ENCODE measurements at places on chromosomes 3 and 15.

GRCh38 chr3:31086698-31087097, 192.2 kb upstream of the GADL1 start:
- peak; percentile 43 for DNase-seq

GRCh38 chr15:49606594-49606993, 14.0 kb downstream of the FAM227B start:
- no peak for DNase-seq

GRCh38 chr3:34001022-34001421, 202.6 kb downstream of the PDCD6IP start:
- DNase-seq, result no peak

DNA sequence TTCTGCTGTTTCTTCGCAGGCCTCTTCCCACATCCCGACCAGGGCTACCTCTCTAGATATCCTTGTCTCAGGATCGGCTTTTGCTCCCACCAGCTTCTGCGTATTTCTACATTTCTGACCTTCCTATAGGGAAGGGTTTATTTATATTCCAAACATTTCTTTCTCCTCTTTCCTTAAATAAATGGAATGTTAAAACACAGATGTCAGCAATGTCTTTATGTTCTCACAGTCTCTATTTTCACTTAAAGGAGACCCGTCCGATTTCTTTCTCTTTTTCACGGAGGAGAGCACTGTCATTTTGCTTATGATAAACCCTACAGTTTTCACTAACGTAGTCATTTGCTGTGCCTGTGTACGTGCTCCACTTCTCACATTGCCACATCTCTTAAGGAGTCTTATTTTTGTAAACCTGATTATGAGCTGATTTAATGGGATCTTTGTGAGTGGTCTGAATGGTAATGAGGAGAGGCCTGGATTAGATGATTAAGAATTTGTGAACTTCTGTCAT, 630 bp downstream of the KIF15 start:
- peak; percentile 9 for DNase-seq

DNA sequence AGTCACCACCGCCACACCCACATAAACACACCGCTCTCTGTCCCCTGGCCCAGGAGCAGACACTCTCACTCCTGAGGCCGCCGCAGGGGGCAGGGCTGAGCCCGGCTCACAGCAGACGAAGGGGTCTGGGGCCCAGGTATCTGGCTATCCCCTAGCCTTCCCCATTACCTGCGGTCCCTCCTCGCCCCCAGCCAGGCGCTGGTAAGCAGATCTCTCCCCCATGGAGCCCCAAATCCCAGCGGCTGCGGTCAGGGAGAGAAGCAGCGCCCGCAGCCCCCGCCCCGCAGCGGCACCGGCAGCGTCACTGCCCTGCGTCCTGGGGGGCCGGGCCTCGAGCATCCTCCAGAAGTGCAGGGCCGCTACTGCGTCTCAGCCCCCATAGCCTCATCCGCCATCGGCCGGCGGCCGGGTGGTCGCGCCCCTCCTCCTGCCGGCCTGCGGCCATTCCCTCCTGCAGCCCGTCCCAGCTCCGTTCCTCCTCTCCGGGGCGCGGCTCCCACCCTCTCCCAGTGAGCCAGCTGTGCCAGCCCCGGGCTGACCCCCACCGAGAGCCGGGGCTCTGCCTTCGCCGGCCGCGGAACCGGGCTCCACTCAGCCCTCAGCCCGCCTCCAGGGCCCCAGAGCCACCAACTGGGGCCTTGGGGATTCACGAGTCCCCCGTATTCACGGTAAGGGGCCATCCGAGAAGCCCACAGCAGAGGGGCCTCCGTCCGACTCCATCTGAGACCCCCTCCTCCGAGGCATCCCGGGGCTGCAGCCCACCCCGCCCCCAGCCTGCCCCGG, 13.1 kb downstream of the TNK2 start:
- no peak for DNase-seq

GRCh38 chr15:22874966-22875365, 36.5 kb downstream of the NIPA2 start:
- DNase-seq, result no peak

DNA sequence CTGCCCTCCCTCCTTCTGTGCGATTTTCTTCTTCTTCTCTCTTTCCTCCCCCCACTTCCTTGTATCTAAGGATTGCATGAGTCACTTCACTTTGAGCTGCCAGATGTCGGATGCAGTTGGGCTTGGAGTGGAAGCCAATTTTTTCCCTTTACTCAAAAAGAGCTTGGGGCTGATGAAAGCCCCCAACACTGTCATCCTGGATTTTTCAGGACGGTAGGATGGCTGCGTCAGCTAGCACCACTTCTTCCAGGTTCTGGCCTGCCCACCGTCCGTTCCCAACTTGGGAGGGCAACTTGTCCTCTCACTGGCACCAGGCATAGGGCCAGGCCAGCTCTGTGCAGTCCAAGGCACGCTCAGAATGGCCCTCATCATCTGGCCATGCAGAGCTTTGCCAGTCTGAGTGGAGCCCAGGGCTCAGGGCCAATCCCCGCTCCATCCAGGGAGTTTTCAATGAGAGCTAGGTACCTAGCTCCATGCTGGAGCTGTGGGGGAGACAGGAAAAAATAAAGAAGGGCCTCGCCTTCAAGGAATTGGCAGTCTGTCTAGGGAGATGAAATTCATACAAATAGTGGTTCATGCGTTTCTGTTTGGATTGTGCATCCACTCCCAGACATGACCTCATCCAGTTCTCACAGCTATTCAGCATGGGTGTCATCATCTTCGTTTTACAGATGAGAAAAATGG, 47.7 kb upstream of the INSYN1 start:
- DNase-seq, result peak; percentile 33

GRCh38 chr15:36230776-36231175, 348.6 kb upstream of the CDIN1 start:
- no peak for DNase-seq

GRCh38 chr15:80780416-80781221, 1.4 kb downstream of the CEMIP start:
- DNase-seq, result no peak

DNA sequence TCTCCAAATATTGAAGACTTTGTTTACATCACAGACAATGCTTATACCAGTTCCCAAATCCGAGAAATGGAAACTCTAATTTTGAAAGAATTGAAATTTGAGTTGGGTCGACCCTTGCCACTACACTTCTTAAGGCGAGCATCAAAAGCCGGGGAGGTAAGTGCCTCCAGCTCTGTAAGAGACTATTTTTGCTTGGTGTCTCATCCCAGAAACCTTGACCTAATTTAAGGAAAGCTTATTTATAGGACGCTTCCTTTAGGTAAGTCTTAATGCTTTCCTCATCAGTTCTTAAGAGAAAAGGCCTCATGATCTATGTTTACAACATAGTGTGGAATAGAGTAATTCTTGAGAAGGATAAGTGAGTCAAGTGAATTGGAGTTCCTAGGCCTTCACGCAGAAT, 11.8 kb downstream of the CCNB2 start:
- no peak for DNase-seq

- no peak for DNase-seq
Observed at GRCh38 chr15:49589030-49589429, 31.6 kb downstream of the FAM227B start.

DNA sequence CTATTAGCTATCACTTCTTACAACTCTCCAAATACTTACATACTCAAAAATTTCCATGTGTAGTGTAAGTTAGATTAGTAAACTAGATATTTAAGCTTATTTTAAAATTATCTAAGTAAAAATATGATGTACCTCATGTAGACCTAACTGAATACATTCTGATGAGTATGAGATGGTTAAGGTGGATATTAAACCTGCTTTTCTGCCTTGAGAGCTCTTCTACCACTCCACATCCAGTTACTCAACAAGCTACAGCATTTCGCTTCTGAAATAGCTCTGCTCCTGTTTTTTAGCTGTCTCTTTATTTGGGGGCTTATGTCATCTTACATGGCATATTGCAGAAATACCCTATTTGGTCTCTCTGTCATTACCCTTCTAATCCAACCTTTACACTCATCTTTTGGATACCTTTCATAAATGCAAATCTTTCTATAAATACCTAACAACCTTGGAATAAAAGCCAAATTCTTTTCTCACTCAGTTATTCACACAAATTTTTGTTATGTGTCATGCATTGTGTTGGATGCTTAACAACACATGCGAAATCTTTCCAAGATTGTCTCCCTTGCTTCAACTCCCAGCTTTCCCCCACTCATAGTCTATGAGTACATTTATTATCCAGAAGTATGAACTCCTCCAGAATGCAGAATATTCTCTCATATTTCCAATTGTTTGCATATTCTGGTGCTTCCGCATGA, 92.0 kb downstream of the ALCAM start:
- DNase-seq, result no peak

- DNase-seq, result no peak
Observed at GRCh38 chr3:169453256-169454059, 210.1 kb downstream of the MECOM start.

DNA sequence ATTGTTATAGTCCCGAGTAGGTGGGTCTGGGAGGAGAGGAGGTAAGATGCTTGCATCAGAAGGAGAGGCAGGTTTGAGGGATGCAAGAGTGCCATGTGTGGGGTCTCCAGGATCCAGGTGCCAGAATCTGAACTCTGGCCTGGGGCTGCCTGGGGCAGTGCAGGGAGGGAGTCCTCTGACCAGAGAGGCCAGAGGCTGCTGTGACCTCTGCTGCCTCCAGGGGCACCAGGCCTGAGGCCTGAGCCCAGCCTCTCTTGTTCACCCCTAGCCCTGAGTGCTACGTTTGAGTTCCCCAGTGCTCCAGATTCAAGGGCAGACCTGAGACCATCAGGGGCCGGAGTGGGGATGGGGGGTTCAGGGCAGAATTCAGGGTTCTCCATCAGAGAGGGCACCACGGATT, 7.4 kb downstream of the SLC38A3 start:
- no peak for DNase-seq

DNA sequence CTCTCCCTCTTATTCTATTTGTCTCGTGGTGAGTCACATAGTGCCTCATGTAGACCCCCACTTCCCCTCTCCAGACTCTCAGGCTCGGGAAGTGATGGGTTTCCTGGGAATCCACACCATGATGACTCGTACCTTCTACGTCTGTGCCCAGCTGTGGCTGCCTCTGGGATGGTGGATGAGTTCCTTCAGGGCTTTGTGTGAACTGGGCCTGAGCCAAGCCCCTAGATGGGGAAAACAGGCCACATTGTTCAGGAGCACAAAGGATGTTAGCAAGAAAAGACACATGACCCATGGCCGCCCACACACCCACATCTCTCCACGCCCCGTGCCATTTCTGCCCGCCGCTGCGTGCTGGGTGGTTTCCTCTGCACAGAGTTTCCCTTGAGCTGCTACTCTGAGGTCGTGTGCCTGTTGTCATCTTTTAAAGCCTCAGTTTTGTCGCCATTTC, 10.5 kb downstream of the ISG20 start:
- peak; percentile 89 for DNase-seq

- no peak for DNase-seq
Observed at GRCh38 chr3:58167431-58168351, 43.1 kb downstream of the DNASE1L3 start.

- DNase-seq, result peak; percentile 51
Observed at GRCh38 chr3:127959873-127960272, 44.8 kb downstream of the KBTBD12 start.

GRCh38 chr3:27900316-27900715, 178.2 kb upstream of the EOMES start:
- DNase-seq, result no peak

DNA sequence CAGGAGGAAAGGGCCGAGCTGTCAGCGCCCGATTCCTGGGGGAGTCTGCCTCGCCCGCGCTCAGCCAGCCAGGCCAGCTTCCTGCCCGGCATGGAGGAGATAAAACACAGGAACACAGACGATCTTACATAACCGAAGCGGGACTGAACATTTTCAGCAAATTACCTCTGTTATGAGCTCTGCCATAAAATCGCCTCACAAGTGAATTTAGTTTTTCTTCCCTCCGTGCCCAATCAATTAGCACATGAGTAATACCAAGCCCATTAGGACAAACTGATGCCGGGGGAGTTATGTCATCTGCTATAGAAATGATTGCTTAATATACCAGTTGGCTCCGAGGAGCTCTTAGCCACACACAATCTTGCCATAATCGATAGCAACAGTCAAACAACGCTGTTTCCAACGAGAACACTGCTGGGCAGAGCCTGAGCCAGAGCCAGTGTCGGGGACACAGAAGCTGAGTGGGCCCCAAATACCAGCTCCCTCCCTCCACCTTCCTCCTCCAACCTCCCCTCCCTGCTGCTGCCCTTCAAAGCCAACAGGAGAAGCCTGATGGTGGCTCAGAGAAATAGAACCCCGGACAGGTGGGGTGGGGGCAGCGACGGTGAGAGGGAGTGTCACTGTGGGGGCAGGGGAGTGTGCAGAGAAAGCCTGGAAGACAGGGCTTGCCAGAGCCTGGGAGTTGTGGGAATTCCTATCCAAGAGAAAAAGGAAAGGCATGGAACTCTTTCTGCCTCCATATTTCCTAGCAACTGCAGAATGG, 279.4 kb upstream of the TLE3 start:
- peak; percentile 78 for DNase-seq

DNA sequence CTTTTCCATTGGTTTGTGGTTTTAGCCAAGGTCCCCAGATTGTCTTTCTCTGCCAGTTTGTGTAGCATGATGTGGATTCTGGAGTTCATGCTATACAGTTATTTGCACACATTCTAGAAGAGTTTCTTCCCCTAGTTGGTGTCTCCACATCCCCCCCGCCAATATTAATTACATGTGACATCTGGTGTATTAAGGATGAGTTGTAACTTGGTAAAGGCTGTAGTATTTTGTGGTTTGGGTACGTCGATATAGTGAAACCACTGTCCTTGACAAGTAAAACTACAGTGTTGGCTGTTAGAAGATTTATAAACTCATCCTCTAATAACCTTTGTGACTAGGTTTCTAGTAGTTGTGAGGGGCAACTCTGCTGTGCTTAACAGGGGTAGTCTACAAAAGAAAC, 23.7 kb upstream of the P4HTM start:
- DNase-seq, result no peak

- peak; percentile 19 for DNase-seq
Observed at GRCh38 chr3:119731560-119732343, 28.9 kb downstream of the CFAP91 start.

- no peak for DNase-seq
Observed at GRCh38 chr15:63712828-63713520, 115.8 kb downstream of the FBXL22 start.

All from renal cortical epithelial cell (primary cell).